ENCODE measurements at places on chromosomes 1 and 21.

GRCh38 chr1:223674119-223674890, 8.8 kb upstream of the CAPN8 start:
- no peak for DNase-seq

GRCh38 chr21:32545948-32546441, 39.3 kb downstream of the TCP10L start:
- no peak for DNase-seq

- DNase-seq = no peak
Observed at GRCh38 chr1:170881268-170882265, 53.8 kb upstream of the MROH9 start.

- DNase-seq = peak; percentile 32
Observed at GRCh38 chr1:17405898-17406759, 33.3 kb downstream of the RCC2 start.

DNA sequence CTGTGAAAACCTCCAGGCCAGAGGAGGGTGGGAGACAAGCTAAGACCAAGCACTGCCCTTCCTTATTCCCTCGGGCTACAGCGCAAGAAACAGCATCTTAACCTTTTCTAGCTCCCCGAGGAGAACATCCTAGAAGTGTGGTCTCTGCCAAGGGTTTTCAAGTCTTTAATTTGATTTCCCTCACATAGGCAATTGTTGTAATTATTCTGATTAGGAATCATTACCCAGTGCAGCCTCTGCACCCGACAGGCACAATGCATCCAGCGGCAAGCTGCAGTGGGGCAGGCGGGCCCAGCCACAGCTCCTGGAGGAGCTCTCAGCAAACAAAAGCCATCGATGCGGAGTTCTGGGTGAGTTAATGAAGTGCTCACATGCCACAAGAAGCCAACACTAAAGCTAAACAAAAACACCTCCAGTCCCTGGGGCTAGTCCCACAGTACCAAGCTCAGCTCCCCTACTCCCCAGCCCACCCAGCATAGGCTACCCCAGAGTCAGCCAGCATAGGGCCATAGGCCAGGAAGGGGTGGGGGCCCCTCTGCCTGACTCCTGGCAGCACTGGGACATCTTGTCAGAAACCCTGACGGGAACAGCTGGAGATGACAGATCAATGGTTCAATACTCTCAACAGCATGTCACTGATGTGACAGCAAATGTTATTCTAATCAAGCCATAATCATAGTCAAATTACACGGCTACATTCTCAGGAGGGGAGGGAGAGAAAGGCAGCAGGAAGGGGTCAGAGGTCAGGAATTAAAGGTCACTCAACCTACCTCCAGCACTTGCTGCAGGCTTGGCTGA, 42.5 kb downstream of the ERI3 start:
- DNase-seq = no peak

GRCh38 chr1:24142546-24143534, at the start of gene IL22RA1:
Gene IL22RA1, minus strand, starts transcription at chr1:24143140. Its CDS starts 58 bp downstream, at chr1:24143082.
- DNase-seq = no peak

DNA sequence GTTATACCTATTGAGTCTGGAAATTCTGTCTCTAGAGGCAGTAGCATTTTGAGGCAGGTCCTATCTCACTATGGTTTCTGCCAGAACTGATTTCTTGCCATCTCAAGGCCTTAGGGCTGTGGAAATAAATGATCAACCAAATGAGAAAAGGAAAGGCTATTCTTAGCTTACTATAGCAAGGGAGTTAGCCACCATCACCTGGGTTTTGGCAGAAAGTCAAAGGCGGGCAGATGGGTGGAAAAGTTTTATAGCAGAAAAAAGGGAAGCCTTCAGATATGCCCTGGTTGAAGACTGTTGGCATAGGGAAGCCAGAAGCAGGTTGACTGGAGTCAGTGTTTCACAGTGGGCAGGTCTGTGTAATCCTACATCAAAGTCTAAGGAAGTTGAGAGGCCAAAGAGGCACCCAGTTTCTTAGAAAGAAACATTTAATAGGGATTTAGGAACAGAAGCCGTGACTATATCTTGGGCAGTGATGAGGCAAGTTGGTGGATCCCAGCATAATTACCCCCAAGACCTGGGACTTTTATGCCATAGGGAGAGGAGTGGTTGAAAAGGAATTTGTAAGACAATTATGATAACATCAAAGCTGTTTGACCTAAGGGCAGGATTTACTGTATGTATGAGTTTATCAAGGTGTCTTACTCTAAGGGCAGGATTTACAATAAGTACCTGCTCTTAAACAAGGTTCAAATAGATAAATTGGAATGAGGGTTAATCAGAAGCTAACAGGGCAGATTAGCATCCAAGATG, 29.7 kb downstream of the CTH start:
- no peak for DNase-seq

- no peak for DNase-seq
Observed at GRCh38 chr1:230877924-230878590, 9.7 kb upstream of the C1orf198 start.

- no peak for DNase-seq
Observed at GRCh38 chr1:1137256-1138045, 21.6 kb upstream of the C1orf159 start.

DNA sequence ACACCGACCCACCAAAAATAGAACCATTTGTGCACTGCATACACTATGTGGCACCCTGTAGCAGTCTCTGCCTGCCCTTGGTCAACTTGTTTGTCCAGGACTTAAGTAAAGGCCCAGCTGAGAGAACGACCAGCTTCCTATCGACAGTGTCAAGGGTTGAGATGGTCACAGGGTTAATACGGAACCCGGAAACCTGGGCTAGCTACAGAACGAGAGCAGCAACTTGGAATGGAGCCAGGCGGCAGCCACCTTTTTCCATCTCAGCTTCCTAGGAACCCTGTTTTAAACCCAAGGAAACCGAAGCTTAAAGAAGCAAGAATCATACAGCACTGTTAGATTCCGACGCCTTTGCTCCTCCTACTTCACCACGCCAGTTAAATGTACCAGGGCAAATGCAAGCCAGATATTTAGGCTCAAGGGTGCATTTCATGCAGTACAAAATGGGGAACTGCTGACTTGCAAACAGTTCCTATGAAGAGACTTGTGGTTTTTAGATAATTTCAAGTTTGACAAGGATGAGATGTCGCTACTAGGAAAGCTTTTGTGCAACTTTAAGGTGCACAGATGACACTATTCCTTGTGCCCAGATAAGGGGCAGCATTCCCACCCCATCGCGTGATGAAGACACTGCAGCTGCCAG, 35.5 kb downstream of the SLC66A1 start:
- DNase-seq = no peak

DNA sequence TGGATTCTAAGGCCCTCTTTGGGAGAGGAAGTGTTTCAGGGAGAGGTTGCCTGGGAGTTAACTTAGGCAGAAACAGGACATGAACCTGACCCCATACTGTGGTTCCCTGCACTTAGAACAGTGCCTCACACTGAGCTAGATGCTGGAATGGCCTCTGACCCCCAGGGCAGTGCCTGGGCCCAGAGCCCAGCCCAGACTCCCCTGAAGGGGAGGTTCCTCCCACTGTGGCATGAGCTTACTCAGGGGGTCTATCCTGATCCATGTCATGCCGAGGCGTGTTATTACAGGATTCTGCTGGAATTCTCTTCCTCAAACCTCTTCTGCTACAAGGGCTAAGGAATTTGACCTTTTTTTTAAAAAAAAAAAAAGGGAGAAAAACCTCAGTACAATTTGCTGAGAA, 72.2 kb downstream of the MRPL37 start:
- no peak for DNase-seq

- DNase-seq = no peak
Observed at GRCh38 chr1:160097151-160097910, 1.1 kb downstream of the IGSF8 start.

DNA sequence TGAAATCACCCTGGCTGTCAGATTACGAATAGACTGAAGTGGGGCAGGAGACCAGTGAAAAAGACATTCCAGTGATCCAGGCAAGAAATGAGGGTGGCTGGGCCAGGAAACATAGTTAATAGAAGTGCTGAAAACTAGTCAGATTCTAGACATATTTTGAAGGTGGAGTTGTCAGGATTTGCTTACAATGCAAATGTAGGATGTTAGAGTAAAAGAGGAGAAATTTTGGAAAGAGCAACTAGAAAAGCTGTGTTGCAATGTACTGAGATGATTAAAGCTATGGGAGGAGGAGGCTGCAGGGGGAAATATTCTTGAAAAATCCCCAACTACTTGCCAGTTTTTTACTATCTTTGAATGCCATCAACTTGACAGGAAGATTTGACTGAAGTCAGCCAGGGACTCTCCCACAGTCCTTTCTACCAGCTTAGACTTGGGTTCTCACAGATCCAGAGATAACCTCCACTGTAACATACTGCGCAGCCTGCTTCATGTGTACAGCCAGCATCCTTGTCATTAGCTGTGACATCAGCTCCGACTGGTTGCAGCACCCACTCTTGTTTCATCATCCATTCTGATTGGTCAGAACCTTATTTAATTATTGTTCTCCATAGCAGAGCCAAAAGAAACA, 109.7 kb downstream of the TSEN15 start:
- no peak for DNase-seq

DNA sequence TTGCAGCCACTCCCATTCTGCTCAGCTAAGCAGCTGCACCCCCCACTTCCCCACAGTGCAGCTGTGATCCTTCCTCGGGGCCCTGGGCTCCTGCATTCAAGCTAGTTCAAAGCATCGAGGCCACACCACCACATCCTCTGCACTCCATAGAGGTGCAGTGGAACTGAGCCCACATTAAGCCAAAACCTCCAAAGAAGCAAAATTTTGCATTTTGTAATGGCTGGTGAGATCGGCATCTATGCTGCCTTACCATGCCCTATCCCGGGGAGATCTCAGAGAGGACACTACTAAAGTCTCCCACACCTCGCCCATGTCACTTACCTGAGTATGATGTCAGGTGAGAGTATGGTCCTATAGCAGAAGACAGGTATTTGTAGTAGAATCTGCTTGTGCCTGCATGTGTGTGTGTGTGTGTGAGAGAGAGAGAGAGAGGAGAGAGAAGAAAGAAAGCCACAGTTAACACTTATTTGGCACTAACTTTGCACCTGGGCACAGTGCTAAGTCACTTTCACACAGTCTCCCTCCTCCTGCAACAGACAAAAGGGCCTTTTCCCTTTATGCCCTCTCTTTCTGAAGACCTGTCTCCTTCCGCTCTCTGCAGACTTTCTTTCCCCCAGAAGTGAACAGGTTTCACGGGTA, 89.8 kb downstream of the KIF14 start:
- no peak for DNase-seq

- no peak for DNase-seq
Observed at GRCh38 chr1:223785808-223786207, 59.9 kb downstream of the TP53BP2 start.

DNA sequence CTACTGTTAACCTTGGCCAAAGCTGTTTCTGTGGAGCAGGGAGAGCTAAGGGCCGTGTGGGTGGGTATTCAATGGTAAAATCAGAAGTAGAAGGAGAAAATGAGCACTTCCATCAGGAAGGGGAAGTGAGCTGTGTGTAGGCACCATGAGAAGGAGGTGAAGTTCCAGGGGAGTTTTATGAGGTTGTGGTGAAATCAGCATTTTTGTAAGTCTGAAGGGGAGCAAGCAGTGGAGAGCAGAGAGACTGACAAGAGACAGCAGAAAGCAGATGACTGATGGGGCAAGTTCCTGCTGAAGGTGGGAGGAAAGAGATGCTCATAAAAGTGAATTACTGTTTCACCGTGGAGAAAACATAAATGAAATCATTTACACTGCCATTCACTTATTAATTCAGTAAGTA, 2.7 kb upstream of the GPR88 start:
- no peak for DNase-seq
